Esophagus squamous epithelium (tissue), 5 donors: ENCODE measurements at places on chromosomes 11 and 22.

GRCh38 chr22:29334696-29335344 lies 19.3 kb upstream of the RASL10A start:
- no peak for DNase-seq

GRCh38 chr11:30760345-30760744 lies 174.2 kb upstream of the MPPED2 start:
- DNase-seq: no peak

- DNase-seq: no peak
These were observed 109.0 kb downstream of the OSBP2 start for GRCh38 chr22:30803679-30804078.

- no peak for DNase-seq
These were observed 9.5 kb downstream of the TTC28 start for GRCh38 chr22:28670161-28670560.

DNA sequence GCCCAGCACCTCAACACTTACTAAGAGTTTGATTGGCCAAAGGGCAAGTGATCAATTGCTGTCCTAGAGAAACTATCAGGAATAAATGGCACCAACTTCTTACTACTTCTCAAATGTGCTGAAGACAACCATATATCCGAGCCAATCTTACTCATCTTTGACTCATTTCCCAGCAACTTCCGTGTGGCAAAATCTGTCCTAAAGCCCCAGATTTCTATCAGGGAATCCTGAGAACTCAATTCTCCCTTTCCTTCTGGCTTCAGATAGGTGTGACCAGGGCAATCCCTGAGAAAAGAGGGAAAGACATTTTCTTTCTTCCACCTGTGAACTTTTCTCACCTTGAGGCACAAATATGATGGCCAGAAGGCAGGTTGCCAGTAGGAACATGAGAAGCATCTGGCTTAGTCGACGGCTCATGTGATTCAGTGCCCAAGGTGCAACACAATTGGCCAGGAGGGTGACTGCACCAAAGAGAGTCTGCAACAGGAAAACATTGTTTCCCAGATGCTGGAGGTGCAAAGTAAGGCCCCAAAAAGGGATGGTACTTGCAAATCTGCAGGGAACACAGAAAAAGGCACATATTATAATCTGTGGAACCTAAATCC lies 21.8 kb upstream of the SLC22A24 start:
- DNase-seq: no peak
